Activated T-helper 1 cell treated with anti-CD3 and anti-CD28 coated beads, Interleukin-12 subunit alpha, Interleukin-12 subunit beta, Interleukin-2, Interleukin-4 antibody, amounts not matched to agents 30 ng/mL and 10 ng/mL and 1 ng/mL, durations not matched to agents 14 hours and 24 hours and 36 hours (primary cell): ENCODE measurements at places on chromosomes 7 and 10.

GRCh38 chr10:14605231-14605925 lies 169.3 kb downstream of the FAM107B start:
- H3K36me3 ChIP-seq = peaks cover 24% of the 10 kb centered on the region
- H3K27ac ChIP-seq = peak overlapping the region; percentile 99
- DNase-seq = peak; percentile 54
- no peaks in the 10 kb centered on the region for H3K27me3 ChIP-seq

DNA sequence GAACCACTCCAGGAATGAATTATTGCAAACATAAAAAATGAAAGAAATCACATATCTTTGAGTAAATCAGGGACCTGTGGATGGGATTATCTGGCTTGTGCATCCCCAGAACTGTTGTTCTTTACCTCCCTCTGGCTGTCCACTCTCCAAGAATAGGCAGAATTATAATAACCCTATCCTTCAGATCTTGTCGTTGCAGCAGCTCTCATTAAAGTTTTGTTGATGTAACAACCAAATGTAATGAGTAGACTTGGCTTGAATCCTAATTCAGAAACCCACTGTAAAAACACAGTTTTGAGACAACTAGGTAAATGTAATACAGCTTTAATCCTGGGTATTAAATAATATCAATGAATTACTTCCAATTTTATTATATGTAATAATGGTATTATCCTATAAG lies 16.2 kb downstream of the LSM5 start:
- H3K36me3 ChIP-seq = no peaks in the 10 kb centered on the region
- H3K27me3 ChIP-seq = peaks cover 4% of the 10 kb centered on the region

GRCh38 chr7:134165252-134165651 lies 38.1 kb downstream of the LRGUK start:
- no peaks in the 10 kb centered on the region for H3K36me3 ChIP-seq
- H3K4me3 ChIP-seq = no peak overlapping the region
- DNase-seq = no peak
- H3K27me3 ChIP-seq = peaks cover 4% of the 10 kb centered on the region

GRCh38 chr7:134613623-134614347 lies 32.9 kb upstream of the BPGM start:
- peak; percentile 5 for DNase-seq
- peak overlapping the region; percentile 86 for H3K27ac ChIP-seq
- peaks cover 13% of the 10 kb centered on the region for H3K4me1 ChIP-seq
- peaks cover 4% of the 10 kb centered on the region for H3K36me3 ChIP-seq
- peaks cover 15% of the 10 kb centered on the region for H3K27me3 ChIP-seq

GRCh38 chr7:40507166-40507565 lies 372.4 kb downstream of the SUGCT start:
- no peaks in the 10 kb centered on the region for H3K36me3 ChIP-seq
- H3K27me3 ChIP-seq = no peaks in the 10 kb centered on the region
- DNase-seq = no peak
- H3K4me1 ChIP-seq = no peaks in the 10 kb centered on the region

- peak overlapping the region; percentile 49 for H3K4me3 ChIP-seq
- H3K36me3 ChIP-seq = peaks cover 2% of the 10 kb centered on the region
- H3K27ac ChIP-seq = peak overlapping the region; percentile 96
- no peaks in the 10 kb centered on the region for H3K27me3 ChIP-seq
- DNase-seq = no peak
- peaks cover 59% of the 10 kb centered on the region for H3K4me1 ChIP-seq
Measured at GRCh38 chr10:110387983-110388686, 83.4 kb upstream of the SMNDC1 start.

DNA sequence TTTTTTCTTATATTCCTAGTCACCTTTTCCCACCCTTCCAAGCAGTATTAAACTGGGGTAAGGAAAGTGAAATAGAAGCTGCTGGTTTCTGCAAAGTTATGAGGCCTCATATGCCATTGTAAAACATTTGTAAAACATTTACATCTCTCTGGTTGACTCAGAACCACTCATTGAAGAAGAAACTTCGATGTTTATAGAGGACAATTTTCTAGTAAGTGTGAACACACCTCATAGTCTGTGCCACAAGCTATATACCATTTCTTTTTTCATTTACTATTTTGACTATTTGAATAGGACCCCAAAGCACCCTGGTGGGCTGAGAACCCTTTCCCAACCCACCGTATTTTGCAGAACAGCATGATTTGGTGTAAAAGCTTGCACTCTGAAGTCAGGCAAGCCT lies 12.9 kb upstream of the ITGB1 start:
- H3K36me3 ChIP-seq = no peaks in the 10 kb centered on the region
- H3K4me3 ChIP-seq = no peak overlapping the region
- H3K4me1 ChIP-seq = peaks cover 9% of the 10 kb centered on the region
- peaks cover 9% of the 10 kb centered on the region for H3K27me3 ChIP-seq
- no peak overlapping the region for H3K27ac ChIP-seq

DNA sequence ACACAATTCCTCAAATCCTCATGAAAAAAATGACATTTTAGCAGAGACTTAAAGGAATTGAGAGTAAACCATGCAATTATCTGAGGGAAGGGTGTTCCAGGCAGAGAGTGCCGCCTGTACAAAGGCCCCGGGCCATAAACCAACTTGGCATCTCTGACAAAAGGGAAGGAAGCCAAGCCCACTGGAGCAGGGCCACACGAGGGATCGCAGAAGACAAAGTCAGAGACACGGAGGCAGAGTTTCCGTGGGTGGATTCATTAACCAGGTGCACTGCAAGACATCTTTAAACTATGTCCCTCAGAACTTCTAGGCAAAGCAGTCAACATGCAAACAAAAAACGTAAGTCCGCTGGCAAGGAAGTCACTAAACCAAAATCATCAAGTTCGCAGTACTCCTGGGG lies 92.0 kb downstream of the SFMBT2 start:
- no peak for DNase-seq
- peaks cover 53% of the 10 kb centered on the region for H3K4me1 ChIP-seq
- peaks cover 20% of the 10 kb centered on the region for H3K36me3 ChIP-seq
- H3K27ac ChIP-seq = peak overlapping the region; percentile 13
- H3K27me3 ChIP-seq = no peaks in the 10 kb centered on the region

GRCh38 chr7:140273417-140273816 lies 96.6 kb upstream of the KDM7A start:
- H3K4me3 ChIP-seq = no peak overlapping the region
- H3K36me3 ChIP-seq = no peaks in the 10 kb centered on the region
- peaks cover 4% of the 10 kb centered on the region for H3K27me3 ChIP-seq
- DNase-seq = no peak
- peaks cover 8% of the 10 kb centered on the region for H3K4me1 ChIP-seq

- DNase-seq = no peak
- H3K27me3 ChIP-seq = no peaks in the 10 kb centered on the region
- H3K4me3 ChIP-seq = no peak overlapping the region
- peaks cover 1% of the 10 kb centered on the region for H3K36me3 ChIP-seq
Measured at GRCh38 chr7:137671920-137672319, 174.9 kb downstream of the DGKI start.

DNA sequence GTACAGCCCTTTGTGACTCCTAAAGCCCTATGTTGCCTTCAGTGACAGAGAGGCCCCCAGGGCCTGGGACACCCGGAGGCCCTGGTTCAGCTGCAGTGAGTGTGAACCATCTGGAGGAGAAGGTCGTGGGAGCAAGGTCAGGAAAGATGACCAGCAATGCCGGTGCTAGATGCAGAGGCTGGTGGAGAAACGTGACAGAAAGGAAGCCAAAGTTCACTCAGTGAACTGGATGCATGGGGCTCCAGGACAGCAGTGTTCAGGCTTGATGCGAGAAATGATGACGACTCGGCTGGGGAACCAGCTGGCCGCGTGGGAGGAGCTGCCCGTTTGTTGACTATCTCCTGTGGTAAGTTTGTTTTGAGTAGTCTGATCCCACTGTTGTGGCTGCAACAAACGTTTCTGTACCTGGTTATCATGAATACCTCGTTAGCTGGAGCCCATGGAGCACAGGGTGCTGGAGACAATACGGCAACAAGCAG lies 54.1 kb upstream of the MKRN1 start:
- DNase-seq = no peak
- H3K36me3 ChIP-seq = no peaks in the 10 kb centered on the region
- peaks cover 16% of the 10 kb centered on the region for H3K27me3 ChIP-seq
- no peaks in the 10 kb centered on the region for H3K4me1 ChIP-seq
- H3K27ac ChIP-seq = no peak overlapping the region

DNA sequence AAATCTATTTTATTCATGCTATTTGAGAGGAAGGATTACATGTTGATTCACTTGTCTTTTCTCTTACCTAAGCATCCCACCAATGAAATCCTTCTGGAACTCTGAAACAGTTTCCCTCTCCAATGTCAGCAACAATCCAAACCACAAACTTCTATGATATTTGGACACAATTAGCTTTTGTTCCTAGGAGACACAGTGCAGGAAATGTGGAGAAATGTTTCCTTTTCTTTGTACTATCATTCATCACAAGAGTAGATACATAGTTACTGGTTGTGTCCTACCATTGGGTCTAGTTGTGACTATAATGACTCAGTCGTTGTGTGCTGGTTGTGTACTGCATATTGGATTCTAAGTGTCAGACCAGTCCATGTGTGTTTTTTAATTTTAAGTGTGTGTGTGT lies 156.8 kb upstream of the MAGI2 start:
- H3K4me1 ChIP-seq = no peaks in the 10 kb centered on the region
- H3K4me3 ChIP-seq = no peak overlapping the region
- no peaks in the 10 kb centered on the region for H3K27me3 ChIP-seq
- no peak for DNase-seq
